ENCODE measurements at places on chromosomes 4 and X. TPM values are rescaled to one million over a fixed set of nuclear protein-coding genes. Genes with fewer than 3 reads are reported as not detected.

The LNX1 gene
- 13.1 TPM for total RNA-seq

The PNMA5 gene
- total RNA-seq = not detected

The CTAG1B gene
- total RNA-seq = 8.7 TPM

The RAB41 gene
- not detected for total RNA-seq

The ZNF157 gene
- total RNA-seq = 0.32 TPM

The LINC00632 gene
- total RNA-seq = 6.5 TPM

The MTTP gene
- total RNA-seq = 1.5 TPM

The FAM114A1 gene
- 117 TPM for total RNA-seq

The CENPVL1 gene
- total RNA-seq = 3.0 TPM

The CYSLTR1 gene
- 1.5 TPM for total RNA-seq

The VCX3B gene
- 29.7 TPM for total RNA-seq

The ALB gene
- 9.0 TPM for total RNA-seq

The ENAM gene
- 0.09 TPM for total RNA-seq

The PJA1 gene
- 28.0 TPM for total RNA-seq

The NR3C2 gene
- total RNA-seq = 14.6 TPM

The ART3 gene
- 3.8 TPM for total RNA-seq

The PNMA3 gene
- total RNA-seq = 14.2 TPM

The AMOT gene
- 60.1 TPM for total RNA-seq

The HSPA4L gene
- total RNA-seq = 8.8 TPM

The TSR2 gene
- 24.4 TPM for total RNA-seq

The SHROOM4 gene
- 6.1 TPM for total RNA-seq

The CC2D2A gene
- total RNA-seq = 38.1 TPM

The ITIH6 gene
- 1.0 TPM for total RNA-seq

The OTC gene
- total RNA-seq = 0.34 TPM

The EDNRA gene
- total RNA-seq = 17.8 TPM

The RAI2 gene
- total RNA-seq = 19.1 TPM

The PLS3 gene
- total RNA-seq = 32.1 TPM
